ENCODE measurements at places on chromosomes 13 and 19.

DNA sequence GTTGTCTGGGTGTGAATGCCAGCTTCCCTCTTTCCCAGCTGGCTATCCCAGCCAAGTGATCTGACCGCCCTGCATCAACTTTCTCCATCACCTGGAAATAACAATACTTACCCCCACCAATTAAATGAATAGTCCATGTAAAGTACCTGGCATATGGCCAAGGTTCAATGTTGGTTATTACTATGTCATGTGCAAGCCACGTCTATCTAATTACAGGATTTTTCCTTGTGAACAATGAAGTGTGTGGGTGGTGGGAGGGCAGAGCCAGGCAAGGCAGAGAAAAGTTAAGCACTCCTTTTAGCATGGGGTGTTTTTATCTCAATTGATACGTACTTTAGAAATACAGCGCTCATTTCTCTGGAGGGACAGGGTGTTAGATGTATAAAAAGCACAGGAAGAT is 121.1 kb downstream of the NHLRC3 start:
- DNase-seq: no peak

GRCh38 chr13:96229356-96229755 is 139.4 kb downstream of the HS6ST3 start:
- DNase-seq: no peak

DNA sequence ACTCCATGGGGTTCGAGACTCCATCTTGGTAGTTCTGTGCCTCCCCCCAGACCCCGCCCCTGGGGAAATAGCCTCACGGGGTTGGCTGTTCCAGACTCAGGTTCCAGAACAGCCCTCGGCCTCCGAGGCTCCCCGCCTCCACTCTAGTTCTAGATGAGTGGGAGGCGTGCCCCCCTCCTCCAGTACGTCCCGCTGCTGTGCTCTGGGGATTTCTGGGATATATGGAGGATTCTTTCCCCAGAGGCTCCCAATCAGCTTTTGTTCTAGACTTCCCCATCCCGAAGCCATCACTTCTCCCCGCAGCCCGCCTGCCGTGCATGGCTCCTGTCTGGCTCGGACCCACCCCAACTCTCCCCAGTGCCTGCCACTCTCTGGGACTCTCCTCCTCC is 1.9 kb upstream of the CACNG7 start:
- no peak for DNase-seq

GRCh38 chr13:41606646-41607045 is 149.3 kb downstream of the RGCC start:
- no peak for DNase-seq

- DNase-seq: no peak
Measured at GRCh38 chr19:53007606-53008005, 6.1 kb upstream of the ERVV-1 start.

DNA sequence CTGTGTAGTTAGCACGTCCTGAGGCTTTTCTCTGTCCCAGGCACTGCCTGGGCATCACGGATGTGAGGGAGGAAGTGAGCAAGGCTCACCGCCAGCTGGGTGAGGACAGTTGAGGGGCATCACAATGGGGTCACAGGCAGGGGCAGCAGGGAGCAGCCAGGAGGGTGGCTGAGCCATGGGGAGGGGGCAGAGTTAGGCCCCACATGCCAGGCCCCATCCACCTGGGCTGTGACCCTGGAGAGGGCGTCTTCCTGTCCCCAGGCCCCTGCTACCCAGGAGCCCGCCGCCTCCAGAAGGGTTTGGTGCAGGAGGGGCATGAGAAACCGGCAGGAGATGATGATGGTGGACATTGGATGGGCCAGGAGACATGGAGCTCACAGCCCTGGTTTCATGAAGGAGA is 56.8 kb upstream of the F7 start:
- DNase-seq: no peak

DNA sequence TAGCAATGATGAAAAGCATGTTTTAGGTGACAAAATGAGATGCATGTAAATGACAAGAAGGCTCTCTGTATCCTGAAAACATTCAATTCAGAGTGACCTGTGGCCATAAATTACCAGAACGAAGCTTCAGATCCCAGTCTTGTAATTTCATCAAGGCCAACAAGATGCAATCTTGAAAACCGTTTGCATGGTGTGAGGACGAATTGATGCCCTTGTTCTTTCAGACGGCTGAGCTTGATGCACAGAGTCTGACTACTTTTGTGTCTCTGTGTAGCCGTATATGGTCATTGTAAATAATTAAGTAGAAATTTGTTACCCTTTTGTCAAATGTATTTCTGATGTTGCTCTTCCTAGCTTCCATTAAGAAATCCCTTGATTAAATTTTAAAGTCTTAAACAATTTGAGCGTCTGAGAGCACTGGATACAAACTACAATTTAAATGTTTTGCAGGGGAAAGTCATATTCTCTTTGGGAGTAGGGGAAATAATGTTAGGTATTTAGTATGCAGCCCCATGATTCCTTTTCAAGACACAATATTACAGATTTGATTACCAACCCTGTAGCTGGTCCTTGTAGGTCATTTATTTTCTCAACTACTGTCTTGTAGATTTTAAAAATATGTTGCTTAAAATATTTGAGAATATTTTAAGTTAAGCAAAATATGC is 125.8 kb upstream of the PCDH9 start:
- DNase-seq: no peak

DNA sequence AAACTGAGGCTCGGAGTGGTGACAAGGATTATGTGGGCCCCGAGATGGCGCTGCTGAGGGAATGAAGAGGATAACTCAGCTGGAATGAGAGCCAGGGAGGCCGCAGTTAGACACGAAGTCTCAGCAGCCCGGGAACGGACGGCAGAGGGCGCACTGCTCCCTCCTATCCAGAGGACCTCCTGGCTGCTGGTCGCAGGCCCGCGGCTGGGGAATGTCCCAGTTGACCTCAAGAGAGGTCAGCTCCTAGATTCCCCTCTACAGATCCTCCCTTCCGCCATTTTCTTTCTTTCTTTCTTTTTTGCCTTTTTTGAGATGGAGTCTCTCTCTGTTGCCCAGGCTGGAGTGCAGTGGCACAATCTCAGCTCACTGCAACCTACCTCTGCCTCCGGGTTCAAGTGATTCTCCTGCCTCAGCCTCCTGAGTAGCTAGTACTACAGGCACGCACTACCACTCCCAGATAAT is 24.1 kb upstream of the ASPDH start:
- DNase-seq: no peak

DNA sequence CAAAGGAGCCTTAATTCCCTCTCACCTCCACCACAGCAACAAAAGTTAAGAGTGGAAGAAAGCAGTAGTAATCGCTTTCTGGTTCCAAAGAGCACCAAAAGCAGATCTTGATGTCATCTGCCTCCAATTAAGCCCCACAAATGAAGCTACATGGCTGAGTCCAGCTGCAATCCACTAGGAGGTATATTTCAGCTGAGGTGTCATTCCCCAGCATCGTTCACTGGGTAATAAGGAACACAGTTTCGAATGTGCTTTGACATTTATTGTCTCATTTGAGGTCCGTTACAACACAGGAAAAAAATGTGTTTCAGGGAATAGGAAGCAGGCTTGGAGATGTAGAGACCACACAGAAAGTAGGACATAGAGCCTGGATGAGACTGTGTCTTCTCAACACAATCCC is 190.4 kb downstream of the DCLK1 start:
- DNase-seq: no peak

GRCh38 chr13:98173431-98174152 is 3.5 kb downstream of the RNF113B start:
- DNase-seq: no peak

DNA sequence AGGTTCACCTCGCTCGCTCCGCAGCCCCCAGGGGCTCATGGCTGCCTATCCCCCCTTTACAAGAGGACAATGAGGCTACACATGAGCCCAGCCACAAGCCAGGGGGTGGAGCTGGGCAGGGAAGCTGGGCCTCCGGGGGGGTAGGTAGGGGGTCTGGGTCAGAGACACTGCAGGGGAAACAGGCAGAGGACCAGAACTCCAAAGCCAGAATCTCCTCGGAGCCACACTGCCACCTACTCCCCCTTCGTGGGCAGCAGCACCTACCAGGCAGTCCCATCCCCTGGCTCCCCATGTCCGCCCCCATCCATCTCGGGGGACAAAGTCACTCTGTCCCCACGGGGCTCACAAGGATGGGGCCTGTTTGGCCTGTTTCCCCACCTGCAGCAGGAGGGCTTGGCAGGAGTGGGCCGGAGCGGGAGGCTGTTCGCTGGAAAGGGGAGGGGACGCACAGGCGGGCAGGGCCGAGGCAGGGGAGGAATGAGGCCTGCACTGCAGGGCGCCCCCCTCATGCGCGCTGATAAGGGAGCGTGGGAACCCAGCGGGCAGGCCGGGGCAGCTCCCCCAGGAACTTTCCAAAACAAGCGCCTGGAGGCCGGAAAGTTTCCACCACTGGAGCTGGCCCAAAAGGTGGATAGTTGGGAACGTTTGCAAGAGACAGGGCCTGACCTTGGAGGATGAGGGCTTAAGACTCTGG is 545 bp upstream of the ISYNA1 start:
- no peak for DNase-seq

GRCh38 chr19:54069470-54069869 is 5.8 kb upstream of the VSTM1 start:
- DNase-seq: no peak

- DNase-seq: no peak
Measured at GRCh38 chr13:73481886-73482445, 423.2 kb downstream of the KLF5 start.

Measured in breast epithelium (tissue), 4 donors.